Metanephros (tissue), 2 donors: ENCODE measurements at places on chromosomes 6 and 20. TPM values are rescaled to one million over a fixed set of nuclear protein-coding genes. Genes with fewer than 3 reads are reported as not detected.

The PKHD1 gene
- total RNA-seq = 66.2 TPM

The SLC17A4 gene
- total RNA-seq = 0.23 TPM

The TCF15 gene
- total RNA-seq = 2.0 TPM

The GSTA1 gene
- 1.4 TPM for total RNA-seq

The SCRT2 gene
- not detected for total RNA-seq

The NFKBIL1 gene
- total RNA-seq = 26.4 TPM

The CD93 gene
- 70.4 TPM for total RNA-seq

The MEP1A gene
- total RNA-seq = not detected

The TINAG gene
- 17.2 TPM for total RNA-seq
